ENCODE measurements at places on chromosomes 5 and 9.

DNA sequence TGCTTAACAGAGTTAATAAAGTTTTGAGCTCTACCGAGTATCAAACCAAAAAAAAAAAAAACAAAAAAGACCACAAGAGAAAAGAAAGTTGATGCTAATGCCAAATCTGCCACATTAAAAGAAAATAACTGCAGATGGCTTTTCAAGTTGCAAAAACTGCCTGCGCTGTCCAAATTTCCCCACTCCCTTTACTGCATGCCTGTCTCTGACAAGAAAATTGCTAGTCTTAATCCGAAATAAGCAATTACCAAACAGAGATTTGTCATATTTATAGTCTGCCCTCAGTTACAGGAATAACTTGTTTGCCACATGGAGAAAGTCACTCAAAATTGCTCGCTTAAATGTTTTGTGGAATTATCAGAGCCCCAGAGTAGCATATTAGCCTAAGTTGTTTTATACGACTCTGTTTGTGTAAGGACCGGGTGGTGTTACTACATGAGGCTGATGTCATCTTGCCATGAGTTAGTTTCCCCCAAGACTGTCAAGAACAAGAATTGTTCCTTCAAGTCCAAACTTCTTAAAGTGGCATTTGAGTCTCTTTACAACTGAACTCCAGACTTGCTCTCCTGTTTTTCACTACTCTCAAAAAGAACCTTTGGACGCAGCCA, 160.9 kb downstream of the CEP120 start:
- DNase-seq: no peak

- no peak for DNase-seq
Observed at GRCh38 chr9:86598411-86599239, 244.4 kb upstream of the TUT7 start.

DNA sequence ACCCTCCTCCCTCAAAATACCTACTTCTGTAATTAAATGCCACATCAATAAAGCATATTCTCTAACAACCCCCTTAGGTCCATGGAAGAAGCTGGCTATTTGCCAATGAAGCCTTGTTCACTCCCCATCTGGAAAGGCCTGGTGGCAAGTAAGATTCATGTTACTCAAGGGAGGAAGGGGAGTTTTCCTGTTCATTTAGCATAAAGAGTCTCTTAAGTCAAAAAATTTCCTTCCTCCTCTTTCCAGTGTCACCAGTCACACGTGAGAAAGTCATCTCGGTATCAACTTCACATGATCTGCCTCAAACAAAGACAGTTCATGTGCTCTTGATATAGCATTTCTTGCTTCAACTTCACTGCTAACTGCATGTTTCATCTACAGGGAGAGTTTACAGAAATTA, 32.7 kb upstream of the RIC1 start:
- no peak for DNase-seq

GRCh38 chr5:54902791-54903473, 82.5 kb downstream of the ESM1 start:
- DNase-seq: no peak

DNA sequence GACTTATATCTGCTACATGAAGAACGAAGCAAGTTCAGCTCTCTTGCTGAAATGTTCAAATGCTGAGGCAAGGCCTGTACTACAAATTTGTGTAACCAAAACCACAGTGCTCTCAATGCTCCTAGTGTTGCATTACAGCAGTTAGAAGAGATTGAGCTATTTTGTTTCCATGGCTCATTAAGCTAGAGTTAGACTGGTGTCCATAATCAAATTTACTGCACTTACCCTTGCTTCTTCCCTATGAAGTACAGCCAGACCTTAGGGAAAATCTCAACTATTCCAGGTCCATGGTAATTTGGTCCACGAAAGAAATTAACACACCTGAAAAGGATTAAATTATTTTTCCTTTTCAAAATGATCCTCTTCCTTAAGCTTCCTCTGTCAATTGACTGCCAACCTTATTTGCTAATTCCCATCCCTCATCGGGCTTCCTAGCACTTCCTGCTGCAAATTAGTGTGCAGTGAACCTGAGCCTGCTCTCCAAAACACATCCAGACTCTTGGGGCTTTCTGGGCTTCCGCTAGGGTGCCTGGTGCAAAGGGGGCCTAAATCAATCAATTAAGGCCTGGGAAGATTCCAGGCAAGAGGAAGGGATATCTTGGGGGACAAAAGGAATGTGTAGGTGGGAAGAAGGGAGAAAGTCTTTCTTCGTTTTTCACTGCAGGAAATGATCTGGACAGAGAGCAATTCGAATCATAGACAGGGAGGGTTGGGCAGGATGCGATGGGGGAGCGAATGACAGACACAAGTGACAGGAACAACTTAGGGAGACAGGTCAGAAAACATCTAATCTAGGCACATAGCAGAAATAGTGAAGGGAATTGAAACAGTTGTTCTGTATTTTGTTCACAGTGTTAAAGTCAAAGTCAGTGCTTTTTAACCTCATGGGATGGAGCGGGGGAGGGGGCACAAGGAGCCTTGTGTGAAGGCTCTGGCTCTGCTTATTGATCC, 542.4 kb downstream of the RAB3C start:
- DNase-seq: no peak

DNA sequence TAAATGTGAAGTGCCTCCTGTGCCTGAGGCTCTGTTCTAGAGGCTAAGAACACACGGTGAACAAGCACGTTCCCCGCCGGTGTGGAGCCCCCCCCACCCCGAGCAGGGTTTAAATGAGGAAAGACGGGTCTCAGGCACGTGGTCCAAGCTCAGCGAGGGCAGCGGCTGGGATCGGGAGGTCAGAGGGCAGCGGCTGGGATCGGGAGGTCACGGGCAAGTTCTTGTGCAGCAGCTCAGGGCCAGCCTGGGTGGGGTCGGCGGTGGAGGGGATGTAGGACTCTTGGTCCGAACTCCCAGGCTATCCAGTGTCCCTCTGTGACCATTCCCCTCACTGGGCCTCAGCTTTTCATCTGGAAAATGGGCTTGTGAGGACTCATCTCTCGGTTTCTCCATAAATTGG, 2.7 kb upstream of the GBGT1 start:
- DNase-seq: no peak

- DNase-seq: no peak
Observed at GRCh38 chr5:169970339-169970738, 10.0 kb downstream of the INSYN2B start.

All from GM12892 (cell line).